ENCODE measurements at places on chromosomes 6 and 20.
A peak's percentile ranks its signal among the peaks of the same experiment; 100 is the strongest.

DNA sequence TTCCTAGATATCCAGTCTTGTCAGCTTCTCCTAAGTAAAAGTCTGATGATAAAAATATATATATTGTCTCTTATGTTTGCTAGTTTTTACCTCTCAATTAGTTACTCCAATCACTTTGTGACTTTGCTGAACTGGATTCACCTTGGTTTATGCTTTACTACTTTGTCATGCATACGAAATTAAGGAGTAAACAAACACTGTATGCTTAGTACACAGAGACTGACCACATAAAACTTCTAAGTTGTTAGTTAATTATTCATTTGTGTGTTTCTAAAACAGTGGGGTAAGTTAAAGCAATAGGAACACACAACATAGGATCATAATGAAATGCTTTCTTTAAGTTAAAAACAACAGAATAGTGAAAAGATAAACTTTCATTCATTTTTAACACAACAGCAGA is 877.3 kb upstream of the MAP3K7 start:
- no peaks in the 10 kb centered on the region for H3K36me3 ChIP-seq
- H3K27ac ChIP-seq, result no peak overlapping the region
- H3K27me3 ChIP-seq, result no peaks in the 10 kb centered on the region
- no peak for ATAC-seq

DNA sequence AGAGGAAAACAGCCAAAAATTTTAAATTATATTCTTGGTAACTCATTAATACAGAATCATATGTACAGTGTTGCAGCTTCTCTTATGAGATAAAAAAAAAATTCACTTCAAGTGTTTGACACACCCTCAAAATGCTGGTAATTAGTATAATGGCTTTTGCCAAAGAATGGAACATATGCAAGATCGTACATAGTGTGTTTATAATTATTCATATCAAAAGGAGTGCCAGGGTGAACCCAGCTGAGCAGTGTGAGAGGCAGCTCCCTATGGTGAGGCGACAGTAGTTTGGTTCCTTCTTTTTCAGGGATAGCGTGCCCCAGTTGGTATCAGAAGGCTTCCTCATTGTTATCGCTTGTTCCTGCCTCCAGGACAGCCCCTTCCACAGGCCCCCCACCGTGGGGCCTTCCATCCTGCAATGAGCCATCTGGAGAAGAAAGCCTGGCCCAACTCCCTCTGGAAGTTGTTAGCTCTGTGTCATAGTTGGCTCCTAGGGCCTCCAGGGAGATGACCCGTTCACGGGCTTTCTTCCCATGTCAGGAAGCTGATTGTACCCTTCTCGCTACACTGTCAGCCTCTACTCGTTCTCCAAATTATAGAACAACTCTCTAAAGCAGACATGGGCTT is 150.7 kb downstream of the FRK start:
- peaks cover 6% of the 10 kb centered on the region for H3K27me3 ChIP-seq
- H3K4me3 ChIP-seq, result no peak overlapping the region
- no peak overlapping the region for H3K27ac ChIP-seq
- ATAC-seq, result no peak

GRCh38 chr20:31811796-31812728 is 7.1 kb upstream of the MYLK2 start:
- no peaks in the 10 kb centered on the region for H3K27me3 ChIP-seq
- H3K4me1 ChIP-seq, result no peaks in the 10 kb centered on the region
- no peak overlapping the region for H3K27ac ChIP-seq
- ATAC-seq, result no peak

DNA sequence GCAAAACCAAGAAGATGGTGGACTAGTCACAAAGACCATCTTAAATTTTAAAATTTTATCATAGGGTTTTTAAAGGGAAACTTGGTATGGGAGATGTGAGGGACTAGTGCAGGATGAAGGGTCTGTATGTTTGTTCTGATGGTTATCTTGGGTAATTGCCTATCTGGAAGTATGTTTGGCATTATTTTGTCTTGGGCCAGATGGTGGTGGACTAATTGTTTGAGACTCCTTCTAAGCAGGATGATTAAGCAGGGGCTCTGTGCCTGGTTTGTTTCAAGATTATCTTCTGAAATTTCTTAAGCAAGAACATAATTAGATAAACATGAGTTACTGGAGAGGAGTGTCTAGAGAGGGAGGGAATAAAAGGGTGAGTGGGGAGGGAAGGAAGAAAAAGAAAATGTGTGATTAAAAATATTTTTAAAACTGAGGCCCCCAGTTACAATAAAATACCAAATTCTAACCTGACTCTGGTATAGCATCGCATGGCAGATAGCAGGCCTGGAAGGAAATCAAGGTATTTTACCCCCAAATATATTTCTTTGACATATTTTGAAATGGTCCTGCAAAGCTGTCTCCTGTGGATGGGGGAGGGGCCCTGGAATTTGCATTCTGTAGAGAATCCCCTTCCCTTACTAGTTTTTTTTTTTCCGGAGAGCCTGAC is 49.9 kb upstream of the FAM184A start:
- peaks cover 6% of the 10 kb centered on the region for H3K27me3 ChIP-seq
- H3K4me1 ChIP-seq, result no peaks in the 10 kb centered on the region
- H3K36me3 ChIP-seq, result no peaks in the 10 kb centered on the region
- H3K27ac ChIP-seq, result no peak overlapping the region
- no peak overlapping the region for H3K4me3 ChIP-seq

DNA sequence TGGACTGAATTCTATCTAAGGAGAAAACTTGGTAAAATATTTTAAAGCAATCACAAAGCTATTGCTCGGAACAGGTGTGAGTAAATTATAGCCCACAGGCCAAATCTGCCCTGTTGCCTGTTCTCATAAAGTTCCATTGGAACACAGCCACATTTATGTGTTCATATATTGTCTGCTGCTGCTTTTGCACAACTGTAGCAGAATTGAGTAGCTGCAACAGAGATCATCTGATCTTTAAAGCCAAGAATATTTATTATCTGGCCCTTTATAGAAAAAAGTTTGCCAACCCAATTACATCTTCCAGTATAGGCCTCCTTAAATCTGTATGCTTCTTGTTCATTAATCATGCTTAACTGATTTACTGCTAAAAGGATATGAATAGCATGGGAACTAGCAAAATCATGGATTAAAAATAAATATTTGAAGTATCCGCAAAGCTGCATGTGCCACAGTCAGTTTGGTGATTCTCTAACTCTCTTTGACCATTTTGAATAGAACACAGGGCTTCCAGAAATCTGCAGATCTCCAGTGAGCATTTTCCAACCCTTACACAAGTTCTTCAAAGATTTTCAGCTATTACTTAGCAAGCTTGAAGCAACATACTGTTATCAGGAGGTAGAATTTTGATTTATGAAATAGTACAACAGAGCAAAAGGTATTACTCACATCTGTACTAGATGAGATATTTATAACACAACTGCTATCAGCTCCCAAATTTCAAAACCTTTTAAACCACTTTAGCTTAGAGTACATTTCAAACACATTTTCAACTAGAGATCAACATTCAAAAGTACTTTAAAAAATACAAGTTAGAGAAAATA is 312.6 kb upstream of the ID4 start:
- no peaks in the 10 kb centered on the region for H3K4me1 ChIP-seq
- H3K27ac ChIP-seq, result no peak overlapping the region
- no peaks in the 10 kb centered on the region for H3K27me3 ChIP-seq
- ATAC-seq, result no peak
- H3K4me3 ChIP-seq, result no peak overlapping the region

DNA sequence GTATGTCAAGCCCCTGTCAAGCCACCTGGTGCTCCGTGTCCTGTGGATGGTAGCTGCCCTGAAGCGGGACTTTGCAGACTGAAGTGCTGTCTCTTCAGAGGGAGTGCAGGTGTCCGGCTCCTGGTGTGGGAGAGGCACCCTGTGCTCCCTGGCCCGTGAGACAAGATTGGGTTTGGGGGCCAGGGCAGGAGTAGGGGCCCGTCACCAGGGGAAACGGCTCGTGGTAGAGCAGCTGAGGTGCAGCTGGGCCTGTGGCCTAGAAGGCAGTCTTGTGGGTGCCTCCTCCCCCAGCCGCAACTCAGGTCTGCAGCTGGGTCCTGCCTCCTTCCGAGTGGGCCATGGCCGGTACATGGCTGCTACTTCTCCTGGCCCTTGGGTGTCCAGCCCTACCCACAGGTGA is at the start of gene PTCRA:
TSS of gene PTCRA (plus strand) at position 322 of the 400 bp plus-strand sequence. CDS start at position 339, 17 bp downstream.
- H3K36me3 ChIP-seq, result no peaks in the 10 kb centered on the region
- H3K4me3 ChIP-seq, result no peak within 1 kb of the TSS
- peaks cover 8% of the 10 kb centered on the region for H3K27me3 ChIP-seq

GRCh38 chr6:14077193-14077867 is 40.2 kb upstream of the CD83 start:
- H3K4me3 ChIP-seq, result peak overlapping the region; percentile 29
- no peak overlapping the region for H3K27ac ChIP-seq
- ATAC-seq, result peak; percentile 38
- H3K27me3 ChIP-seq, result no peaks in the 10 kb centered on the region
- no peaks in the 10 kb centered on the region for H3K36me3 ChIP-seq

- peaks cover 26% of the 10 kb centered on the region for H3K4me1 ChIP-seq
- no peaks in the 10 kb centered on the region for H3K27me3 ChIP-seq
- peak overlapping the region; percentile 43 for H3K27ac ChIP-seq
- no peak overlapping the region for H3K4me3 ChIP-seq
- peaks cover 30% of the 10 kb centered on the region for H3K36me3 ChIP-seq
Measured at GRCh38 chr6:118618676-118619377, 32.6 kb downstream of the CEP85L start.

- H3K4me3 ChIP-seq, result no peak overlapping the region
- H3K36me3 ChIP-seq, result no peaks in the 10 kb centered on the region
Measured at GRCh38 chr6:168194732-168195567, 115.9 kb upstream of the FRMD1 start.

- peaks cover 3% of the 10 kb centered on the region for H3K27me3 ChIP-seq
- ATAC-seq, result no peak
- H3K27ac ChIP-seq, result no peak overlapping the region
- H3K4me1 ChIP-seq, result no peaks in the 10 kb centered on the region
- H3K36me3 ChIP-seq, result no peaks in the 10 kb centered on the region
- H3K4me3 ChIP-seq, result no peak overlapping the region
Measured at GRCh38 chr20:40746251-40746650, 57.2 kb upstream of the MAFB start.

DNA sequence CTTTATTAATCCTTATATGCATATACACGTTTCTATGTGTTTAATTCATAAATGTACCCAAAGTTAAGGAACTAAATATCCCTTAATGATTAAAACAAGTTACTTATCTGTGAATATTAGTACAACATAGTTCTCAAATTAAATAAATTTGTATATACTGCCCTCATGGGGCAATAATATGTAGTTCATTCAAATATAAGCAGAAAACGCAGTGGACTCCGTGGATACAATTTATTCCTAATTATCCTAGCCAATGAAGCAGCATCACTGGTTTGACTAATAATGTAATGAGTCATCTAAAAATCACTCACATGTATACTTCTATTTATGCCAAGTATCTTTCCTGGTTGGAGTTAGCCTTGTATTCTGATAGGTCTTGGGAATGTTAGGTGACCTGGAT is 111.6 kb downstream of the TBC1D32 start:
- H3K4me3 ChIP-seq, result no peak overlapping the region
- no peaks in the 10 kb centered on the region for H3K4me1 ChIP-seq
- H3K36me3 ChIP-seq, result peaks cover 26% of the 10 kb centered on the region
- no peak overlapping the region for H3K27ac ChIP-seq
- ATAC-seq, result no peak

DNA sequence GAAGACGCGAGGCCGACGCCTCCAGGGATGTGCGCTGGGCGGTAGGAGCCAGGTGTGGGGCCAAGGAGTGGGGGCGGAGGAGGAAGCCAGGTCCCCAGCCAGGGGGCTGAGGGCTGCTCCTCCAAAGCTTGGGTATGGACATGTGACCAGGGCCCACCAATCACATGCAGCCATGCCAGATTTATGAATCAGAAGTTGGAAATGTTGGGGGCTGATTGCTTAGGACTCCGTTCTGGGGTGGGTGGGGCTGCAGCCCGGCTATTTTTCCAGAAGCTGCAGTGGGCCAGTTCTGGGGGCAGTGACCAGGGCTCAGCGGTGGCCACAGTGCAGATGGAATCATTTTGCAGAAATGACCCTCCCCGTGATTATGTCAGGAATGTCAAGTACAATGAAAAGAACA is 96.0 kb downstream of the CEBPB start:
- H3K27ac ChIP-seq, result peak overlapping the region; percentile 84
- H3K27me3 ChIP-seq, result peaks cover 36% of the 10 kb centered on the region
- H3K4me1 ChIP-seq, result peaks cover 19% of the 10 kb centered on the region
- H3K36me3 ChIP-seq, result no peaks in the 10 kb centered on the region
- peak overlapping the region; percentile 48 for H3K4me3 ChIP-seq

DNA sequence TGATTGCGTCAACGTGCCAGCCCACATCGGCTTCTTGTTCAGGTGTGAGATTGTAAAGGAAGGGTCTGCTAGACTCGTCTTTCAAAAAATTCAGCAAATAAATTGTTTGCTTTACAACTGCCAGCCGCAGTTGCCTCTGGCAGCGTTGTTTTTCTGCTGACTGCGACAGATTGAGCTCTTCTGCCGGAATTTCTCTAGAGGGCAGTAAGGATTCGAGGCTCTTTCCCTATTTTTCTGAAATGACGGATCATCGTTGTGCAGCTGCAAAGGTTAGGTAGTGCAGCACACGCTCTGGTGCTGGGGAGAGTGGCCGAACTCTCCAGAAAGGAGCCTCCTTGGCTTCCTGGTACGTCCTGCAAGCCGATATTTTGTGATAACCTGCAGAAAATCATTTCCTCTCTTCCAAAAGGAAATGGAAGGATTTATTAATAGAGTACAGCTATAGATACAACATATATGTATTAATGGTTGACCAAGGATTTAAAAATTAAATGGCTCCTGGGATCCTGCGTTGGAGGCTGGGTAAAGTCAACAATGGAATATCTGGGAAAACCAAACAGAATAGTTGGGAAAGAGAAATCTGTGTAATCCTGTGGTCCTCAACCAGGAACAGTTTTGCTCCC is 121.9 kb upstream of the ZFP64 start:
- H3K36me3 ChIP-seq, result no peaks in the 10 kb centered on the region
- no peak overlapping the region for H3K4me3 ChIP-seq
- no peak overlapping the region for H3K27ac ChIP-seq

- H3K4me1 ChIP-seq, result peaks cover 9% of the 10 kb centered on the region
- peak overlapping the region; percentile 1 for H3K27ac ChIP-seq
- ATAC-seq, result peak; percentile 60
Measured at GRCh38 chr20:478949-479429, 16.7 kb upstream of the TBC1D20 start.

- H3K4me1 ChIP-seq, result no peaks in the 10 kb centered on the region
- no peaks in the 10 kb centered on the region for H3K36me3 ChIP-seq
- H3K4me3 ChIP-seq, result no peak overlapping the region
- no peak for ATAC-seq
Measured at GRCh38 chr20:57986666-57987065, 241.8 kb downstream of the ANKRD60 start.

GRCh38 chr20:1469925-1470571 is 3.4 kb upstream of the NSFL1C start:
- no peak overlapping the region for H3K4me3 ChIP-seq
- H3K4me1 ChIP-seq, result peaks cover 20% of the 10 kb centered on the region
- peak; percentile 8 for ATAC-seq
- H3K27me3 ChIP-seq, result peaks cover 6% of the 10 kb centered on the region
- no peaks in the 10 kb centered on the region for H3K36me3 ChIP-seq

Measured in activated T-helper 17 cell treated with anti-CD3 and anti-CD28 coated beads, Interleukin-2, amount 50 U/mL, for 72 hours (primary cell).